ENCODE measurements at places on chromosomes 7 and 10.

DNA sequence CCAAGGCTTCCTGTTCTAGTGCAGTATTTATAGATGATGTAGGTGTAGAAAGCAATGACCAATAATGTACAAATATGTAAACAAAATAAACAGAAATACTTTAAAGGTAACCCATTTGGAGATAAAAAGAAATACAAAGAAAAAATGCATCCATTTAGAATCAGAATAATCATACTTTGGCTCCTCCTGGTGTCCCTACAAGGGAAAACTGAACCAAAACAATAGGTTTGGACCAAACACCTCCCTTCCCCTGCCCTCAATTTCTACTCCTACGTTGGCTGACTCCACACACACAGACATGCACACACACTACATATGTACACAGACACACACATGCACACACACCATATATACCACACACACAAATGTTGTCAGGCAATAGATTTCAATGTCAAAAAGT, 36.0 kb downstream of the C10orf143 start:
- no peak for DNase-seq

DNA sequence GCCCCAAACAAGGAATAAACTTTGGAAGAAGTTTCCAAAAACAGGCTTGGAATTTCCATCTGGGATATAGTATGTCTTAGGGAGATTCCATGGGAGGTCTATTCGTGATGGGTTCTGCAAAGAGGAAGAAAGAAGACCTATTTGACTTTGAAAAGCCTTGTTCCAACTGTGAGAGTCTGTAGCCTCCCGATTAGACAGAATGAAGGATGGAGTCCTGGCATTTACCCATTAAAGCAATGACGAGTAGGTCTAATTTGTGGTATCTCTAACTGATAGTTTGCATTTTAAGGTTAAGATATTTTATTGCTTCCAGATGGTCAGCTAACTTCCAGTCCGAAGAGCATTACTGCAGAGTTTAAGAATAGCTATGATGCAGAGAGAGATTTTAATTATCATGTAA, 19.5 kb upstream of the GALNT17 start:
- no peak for DNase-seq

- DNase-seq: no peak
Observed at GRCh38 chr7:117116211-117116610, 162.9 kb downstream of the ST7 start.

- peak; percentile 35 for DNase-seq
Observed at GRCh38 chr7:156177422-156178055, 365.3 kb upstream of the SHH start.

DNA sequence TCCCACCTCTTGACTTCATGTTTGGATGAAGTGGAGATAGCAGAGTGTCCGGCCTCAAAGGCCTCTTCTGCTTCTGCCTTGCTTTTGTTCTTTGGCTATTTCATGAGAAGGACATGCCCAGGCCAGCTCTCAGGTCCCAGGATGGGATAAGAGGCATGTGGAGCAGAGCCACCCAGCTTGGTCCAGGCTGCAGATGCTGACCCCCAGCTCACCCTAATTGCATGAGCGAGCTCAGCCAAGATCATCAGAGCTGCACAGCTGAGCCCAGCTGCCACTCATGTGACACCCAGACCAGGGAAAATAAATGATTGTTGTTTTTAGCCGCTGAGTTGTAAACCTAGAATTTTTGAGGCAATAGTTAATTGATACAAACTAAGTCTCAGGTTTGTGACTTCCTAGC, 230.0 kb downstream of the PHF14 start:
- DNase-seq: no peak

DNA sequence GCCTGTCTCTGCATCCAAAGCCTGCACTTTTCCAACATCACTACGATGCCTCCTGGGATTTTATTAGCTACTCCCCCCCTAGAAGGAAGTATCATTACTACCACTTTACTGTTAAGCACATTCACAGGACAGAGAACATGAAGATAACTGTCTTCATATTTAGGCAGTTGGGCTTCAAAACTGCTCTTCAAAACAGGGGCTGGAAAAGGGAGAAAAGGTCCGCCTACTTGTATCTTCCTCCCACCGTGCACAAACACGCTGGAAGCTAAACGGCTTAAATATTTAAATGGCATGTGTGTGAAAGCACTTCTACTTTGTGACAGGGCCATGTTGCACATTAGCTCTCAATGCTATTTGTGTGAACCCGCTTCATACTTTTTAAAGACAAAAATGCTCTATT, 999 bp downstream of the ITIH5 start:
- DNase-seq: no peak

- DNase-seq: no peak
Observed at GRCh38 chr10:92103376-92104090, 180.0 kb downstream of the BTAF1 start.

- no peak for DNase-seq
Observed at GRCh38 chr10:1320739-1321320, 264.6 kb downstream of the WDR37 start.

GRCh38 chr7:116969371-116969902, 16.1 kb downstream of the ST7 start:
- no peak for DNase-seq

DNA sequence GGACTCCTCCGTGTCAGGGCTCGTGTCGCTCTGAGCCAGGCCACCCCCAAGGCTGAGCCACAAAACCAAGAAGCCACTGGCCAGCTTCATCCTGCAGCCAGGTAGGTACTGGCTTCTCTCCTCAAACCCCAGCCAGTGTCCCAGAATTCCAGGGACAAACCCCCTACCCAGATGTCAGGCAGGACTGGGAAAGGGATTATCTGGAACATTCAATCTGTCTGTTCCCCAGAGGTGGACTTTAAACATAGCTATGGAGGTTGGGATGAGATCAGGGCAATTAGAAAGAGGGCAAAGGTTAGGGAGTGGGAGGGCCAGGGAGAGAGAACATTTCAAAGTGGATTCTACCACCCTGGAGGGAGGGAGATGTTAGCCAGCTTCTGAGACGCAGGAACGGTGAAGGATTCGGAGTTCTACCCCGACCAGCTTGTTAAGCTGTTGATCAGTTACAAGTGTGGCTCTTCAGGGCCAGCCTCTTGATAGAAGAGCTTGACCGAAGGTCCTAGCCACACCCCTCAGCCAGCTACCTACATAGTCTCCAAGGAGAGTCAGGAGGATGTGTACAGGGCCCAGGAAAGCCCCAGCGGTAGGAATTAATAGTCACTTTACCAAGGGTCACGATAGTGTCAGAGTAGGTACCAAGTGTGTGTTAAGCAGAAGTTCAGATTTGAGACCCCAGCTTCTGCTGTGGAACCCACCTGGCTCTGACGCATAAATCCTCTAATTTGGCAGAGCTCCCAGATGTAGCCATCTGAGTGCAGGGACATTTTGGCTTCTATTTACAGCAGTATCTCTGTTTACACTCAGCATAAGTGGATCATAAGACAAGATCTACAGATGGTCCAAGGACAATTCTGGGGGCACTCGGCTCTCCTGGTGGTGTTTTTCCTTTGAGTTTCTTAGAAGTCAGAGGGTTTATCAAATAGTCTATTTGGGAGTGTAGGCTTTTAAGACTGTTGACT, at the start of gene PLA2G12B:
PLA2G12B (minus strand) TSS at position 211 of the 959 bp plus-strand sequence; CDS start at position 90, 121 bp downstream.
- no peak for DNase-seq

GRCh38 chr10:132542819-132543218, 5.2 kb downstream of the INPP5A start:
- no peak for DNase-seq

DNA sequence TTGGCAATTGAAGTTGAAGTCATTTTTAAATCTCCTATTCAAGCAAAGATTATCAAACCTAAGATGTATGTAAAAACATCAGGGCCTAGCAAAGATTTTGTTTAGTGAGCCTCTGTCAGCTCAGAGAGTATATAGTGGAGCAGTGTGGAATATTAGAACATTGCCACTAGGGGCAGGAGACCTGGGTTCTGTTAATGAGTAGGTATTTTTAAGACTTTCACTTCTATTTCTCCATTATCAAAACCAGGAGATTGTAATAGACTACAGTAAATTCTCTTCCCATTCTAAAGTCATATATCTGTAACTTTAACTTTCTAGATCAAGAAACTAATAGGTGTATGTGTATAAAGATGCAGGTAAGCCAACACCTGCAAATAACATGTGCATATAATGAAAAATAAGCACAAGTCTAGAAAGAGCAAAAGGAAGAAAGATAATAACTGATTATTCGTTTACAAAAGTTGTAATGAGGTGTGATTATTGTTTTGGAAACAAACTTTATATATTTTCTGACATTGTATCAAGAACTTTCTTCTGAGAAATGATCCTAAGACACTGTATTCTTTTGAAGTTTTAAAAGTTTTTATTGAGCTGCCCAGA, 64.4 kb downstream of the KCND2 start:
- peak; percentile 21 for DNase-seq

DNA sequence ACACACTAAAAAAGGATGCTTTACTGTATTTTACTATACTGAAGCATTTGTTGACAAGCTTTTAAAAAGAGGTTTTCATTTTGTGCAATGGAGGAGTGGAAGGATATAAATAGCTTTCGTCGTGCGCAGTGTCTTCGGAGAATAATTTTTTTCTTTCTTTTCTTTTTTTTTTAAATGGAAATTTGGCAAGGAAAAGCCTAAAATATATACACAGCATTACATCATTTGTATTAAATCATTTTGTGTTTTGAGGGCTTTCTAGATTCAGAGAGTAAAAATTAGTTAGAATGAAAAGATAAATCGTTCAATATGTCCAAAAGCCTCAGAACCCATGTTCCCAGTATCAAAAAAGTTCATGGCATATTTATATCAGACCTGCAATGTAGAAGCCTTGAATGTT, 150.2 kb upstream of the FERD3L start:
- no peak for DNase-seq

GRCh38 chr10:86437447-86437846, 70.9 kb upstream of the GRID1 start:
- no peak for DNase-seq

- DNase-seq: no peak
Observed at GRCh38 chr7:40332516-40332915, 197.7 kb downstream of the SUGCT start.

DNA sequence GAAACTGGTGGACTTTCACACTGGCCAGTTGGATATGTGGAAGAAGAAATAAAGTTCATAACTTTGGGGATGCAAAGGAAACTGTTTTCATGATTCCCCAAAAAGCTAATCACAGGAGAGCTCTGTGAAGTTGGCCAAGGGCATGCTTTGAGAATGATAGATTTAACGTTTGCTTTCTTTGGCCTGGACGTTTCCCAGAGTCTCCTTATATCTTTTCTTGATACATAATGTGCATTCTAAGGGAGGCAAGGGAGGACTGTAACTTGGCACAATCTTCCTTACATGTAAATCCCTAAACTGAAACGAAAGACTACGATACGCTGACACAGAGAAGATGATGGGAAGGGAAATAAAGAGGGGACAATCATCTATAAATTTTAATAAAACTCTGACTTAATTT, 176.5 kb upstream of the INHBA start:
- DNase-seq: no peak

- peak; percentile 19 for DNase-seq
Observed at GRCh38 chr10:89367529-89367928, 10.3 kb upstream of the IFIT1B start.

- no peak for DNase-seq
Observed at GRCh38 chr7:13099154-13099795, 411.8 kb downstream of the ARL4A start.

- DNase-seq: peak; percentile 53
Observed at GRCh38 chr7:73308665-73309214, at the start of gene NSUN5. Gene NSUN5, minus strand, starts transcription at chr7:73308826. Its CDS starts 36 bp downstream, at chr7:73308790.

DNA sequence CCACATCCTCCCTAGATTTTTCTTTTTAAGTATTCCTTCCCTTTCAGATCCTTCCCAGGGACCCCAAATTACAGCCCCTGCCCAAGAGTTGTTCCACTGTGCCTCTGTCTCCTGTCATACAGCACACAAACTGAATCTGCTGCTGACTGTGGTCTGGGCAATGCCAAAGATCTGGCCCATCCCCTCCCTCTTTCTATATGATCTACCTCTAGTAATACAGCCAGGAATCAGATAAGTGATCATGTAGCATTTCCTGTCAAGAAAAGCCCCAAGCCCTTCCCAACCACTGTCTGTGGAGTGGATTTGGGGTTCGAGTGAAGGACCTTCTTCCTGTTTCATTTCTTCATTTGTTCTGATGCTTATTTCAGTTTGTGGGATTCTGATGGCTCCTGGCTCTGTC, 6.7 kb downstream of the STX1A start:
- DNase-seq: no peak

- DNase-seq: no peak
Observed at GRCh38 chr10:78948621-78949030, 120.1 kb upstream of the ZMIZ1 start.

DNA sequence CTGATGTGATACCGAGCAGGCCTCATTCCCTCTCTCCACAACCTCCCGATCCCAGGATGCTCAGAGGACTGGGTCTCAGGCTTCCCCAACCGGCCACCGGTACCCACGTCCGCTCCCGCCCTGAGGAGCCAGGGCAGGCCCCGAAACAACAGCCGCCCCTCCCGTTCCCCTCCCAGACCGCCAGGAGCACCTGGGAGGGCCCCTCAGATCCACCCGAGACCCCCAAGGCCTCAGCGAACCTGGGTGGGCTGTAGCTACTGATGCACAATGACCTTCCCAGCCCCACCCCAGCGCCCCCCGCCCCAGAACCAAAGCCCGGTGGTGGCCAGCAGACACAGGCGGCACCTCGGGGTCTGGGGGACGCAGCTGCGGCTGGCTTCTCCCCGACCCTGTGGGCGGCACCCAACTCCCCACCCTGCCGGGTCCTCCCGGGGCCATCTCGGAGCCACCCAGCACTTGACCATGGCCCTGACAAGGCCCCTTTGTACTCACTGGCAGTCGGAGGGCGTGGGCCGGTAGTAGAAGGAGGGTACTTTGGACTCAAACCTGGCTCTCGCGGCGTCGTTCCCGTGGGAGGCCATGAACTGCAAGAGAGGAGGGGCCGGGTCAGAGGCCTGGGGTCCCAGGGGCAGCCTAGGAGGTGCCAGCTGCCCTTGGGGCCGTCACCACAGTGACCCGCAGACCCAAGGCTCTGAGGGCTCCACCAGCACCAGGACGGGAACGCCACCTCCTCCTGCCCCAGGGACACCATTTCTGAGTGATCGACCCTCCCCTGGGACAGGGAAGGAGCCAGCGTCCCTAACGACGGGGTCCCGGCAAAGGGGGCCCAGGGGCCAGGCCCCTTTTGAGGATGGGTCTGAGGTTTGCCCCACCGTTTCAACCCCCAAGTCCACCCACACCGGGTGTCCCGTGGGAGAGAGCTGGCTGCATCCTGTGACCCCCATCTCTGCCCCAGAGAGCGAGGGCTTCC, 28.1 kb downstream of the ADAP1 start:
- no peak for DNase-seq

GRCh38 chr10:121415063-121415399, 183.2 kb downstream of the FGFR2 start:
- no peak for DNase-seq

DNA sequence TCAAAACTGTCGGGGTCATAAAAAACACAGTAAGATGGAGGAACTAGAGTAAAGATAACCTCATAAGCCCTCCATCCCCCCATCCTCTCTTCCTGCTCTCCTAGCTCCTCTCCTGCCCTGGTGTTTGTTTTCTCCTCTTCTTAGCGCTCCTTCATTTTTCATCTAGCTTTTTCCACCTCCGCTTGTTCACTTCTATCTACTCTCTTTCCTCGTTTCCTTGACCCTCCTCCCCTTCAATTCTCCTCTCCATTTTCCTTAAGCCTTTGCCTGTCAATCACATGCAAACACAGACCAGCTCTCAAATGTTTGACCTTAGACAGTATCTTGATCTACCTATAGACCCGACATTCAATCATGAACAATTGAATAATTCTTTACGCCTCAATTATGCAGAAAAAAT, 10.0 kb downstream of the NCAPG2 start:
- DNase-seq: no peak
